ENCODE measurements at places on chromosomes 12 and 14.
A peak's percentile ranks its signal among the peaks of the same experiment; 100 is the strongest.

- DNase-seq = no peak
Observed at GRCh38 chr14:103625356-103626095, 3.5 kb upstream of the KLC1 start.

DNA sequence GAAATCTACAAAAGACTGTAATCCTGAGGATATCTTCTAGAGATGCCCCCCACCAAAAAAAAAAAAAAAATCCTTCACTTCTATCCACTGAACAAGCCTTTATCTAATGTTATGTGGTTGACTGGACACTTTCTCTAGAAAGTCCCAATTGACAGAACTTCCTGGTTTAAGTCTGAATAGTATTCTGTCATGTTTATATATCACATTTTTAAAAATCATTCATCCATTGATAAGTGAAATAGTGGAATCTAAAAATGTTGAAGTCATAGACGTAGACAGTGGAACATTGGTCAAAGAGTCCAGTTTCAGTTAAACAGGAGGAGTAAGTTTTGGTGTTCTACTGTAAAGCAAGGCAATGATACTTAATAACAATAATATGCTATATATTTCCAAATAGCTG is 297.0 kb downstream of the SSPN start:
- no peak for DNase-seq

- no peak for DNase-seq
Observed at GRCh38 chr12:116339800-116340371, 62.4 kb upstream of the MED13L start.

DNA sequence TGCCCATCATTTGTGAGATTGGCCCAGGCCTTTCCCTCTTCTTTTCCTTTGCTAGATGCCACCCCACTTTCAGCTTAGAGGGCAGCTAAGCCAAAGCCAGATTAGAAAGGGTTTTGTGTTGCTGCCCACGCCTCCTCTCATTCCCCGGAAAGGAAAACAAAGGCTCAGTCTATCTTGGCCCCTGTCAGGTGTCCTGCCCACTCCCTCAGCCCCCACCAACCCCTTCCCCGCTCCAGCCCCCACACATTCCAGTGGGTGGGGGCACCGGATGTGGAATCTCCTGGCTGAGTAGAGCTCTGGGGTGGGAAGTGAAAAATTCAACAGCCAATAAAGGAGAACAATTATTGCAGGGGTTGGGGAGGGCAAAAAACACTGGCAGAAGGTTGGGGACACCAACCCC is 2.2 kb downstream of the BLOC1S1 start:
- no peak for DNase-seq

DNA sequence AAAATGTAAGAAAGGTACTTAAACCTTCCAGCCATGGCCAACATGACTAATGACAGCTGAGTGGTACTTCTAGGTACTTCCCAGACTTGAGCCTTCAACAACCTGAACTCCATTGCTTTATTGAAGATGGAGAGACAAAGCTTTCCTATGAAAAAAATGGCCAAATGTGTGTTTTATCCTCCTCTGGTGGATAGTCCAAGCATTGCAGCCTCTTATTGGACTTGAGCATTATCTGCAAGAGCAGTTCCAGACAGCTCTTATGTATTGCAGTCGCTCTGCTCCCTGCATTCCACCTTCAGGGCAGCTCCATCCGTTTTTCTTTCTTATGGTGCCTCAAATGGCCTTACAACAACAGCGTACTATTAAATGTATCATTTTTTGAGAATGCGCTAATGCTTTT is 588.2 kb downstream of the NRXN3 start:
- DNase-seq = peak; percentile 46

DNA sequence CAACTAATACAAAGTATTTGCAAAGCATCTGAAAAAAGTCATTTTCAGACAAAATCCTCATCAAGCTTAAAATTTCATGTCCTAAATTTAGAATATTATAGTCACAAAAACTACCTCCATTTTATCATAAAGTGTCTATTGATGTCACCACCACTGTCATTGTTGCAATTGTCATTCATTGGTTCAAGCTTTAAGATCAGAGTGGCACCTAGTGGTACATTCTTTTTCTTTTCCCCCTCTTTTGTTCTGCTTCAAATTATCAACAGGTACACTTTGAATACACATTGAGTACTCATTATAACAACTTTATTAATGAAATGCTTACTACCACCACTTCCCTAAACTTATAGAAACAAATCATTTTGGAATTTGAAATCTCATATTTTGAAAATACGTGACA is 379.8 kb downstream of the SEC23A start:
- no peak for DNase-seq

DNA sequence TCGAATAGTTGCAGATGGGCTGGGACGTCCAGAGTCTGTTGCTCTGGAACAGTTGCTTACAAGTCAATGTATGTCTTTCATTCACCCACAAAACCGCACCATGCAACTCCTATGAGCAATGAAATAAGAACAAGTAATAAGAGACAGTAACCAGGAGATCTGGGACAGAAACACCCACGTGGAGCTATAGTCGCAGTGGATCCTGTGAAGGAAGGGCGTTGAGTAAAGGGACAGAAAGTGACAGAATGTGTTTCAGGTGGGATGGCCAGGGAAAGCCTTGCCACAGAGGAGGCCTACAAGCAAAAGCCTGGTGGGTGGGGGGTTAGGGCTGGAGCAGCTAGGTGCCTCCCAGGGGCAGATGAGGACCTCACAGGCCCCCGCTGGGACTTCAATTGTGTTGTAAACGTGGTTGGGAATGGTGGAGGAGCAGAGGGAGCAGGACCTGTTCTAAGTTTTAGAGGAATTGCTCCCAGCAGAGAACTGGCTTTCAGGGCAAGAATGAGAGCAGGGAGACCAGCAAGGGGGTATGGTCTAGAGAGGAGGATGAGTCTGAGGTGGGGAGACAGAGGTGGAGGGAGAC is 86.7 kb upstream of the FZD10 start:
- no peak for DNase-seq

- no peak for DNase-seq
Observed at GRCh38 chr14:105473033-105473676, 1.5 kb upstream of the CRIP2 start.

DNA sequence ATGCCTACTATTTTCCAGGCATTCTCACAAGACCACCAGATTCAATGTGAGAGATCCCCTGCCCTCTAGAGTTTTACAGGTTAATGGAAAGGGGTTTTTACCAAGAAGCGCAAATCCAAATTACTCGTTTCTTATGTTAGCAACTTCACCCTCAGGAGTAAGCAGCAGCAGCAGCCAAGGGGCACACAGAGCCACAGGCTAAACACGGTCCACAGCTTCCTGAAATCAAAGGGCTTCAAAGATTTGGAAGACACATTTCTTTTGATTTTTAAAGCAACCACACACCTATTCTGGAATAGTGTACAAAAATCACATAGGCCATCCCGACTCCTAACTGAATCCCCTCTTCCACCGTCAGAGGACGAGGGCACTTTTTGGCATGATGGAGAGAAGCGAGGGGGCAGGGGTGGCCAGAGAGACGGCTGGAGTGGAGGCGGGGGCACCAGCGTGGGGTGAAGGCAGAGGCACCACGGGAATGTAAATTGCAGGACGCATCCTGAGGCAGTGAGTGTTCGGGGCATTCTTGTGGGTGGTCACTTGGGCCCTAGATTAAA is 107.0 kb downstream of the ARF6 start:
- DNase-seq = no peak

DNA sequence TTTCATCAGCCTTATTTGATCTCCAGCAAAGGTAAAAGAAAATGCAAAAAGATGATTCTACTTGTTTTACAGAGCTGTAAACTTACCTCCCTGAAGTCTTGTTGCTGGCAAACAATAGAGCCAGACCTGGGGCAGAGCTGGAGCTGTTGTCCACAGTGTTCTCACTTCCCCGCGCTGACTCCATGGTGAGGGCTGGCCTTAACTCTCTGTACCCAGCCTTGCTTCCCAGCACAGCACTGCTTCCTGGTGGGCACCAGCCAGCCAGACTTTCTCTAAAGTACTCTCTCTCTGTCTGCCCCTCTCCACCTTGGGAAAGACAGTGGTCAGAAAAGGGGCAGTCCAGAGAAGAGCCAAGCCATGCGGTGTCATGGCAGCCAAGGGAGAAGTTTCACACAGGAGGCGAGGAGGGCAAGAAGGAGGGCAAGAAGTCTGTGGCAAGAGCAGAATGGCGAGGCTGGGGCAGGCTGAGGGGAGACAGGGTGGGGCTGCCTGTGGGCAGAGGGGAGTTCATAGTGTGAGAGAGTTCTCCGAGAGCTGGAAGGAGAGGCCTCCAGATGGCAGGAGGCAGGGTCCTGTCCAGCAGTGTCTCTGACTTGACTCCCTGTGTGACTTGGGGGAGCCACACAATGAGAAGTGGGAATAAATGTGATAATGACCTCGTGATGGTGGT is 9.3 kb downstream of the EVL start:
- no peak for DNase-seq

GRCh38 chr14:96592591-96593386 is 90.6 kb downstream of the PAPOLA start:
- no peak for DNase-seq

- no peak for DNase-seq
Observed at GRCh38 chr12:22056607-22057006, 10.6 kb downstream of the CMAS start.

DNA sequence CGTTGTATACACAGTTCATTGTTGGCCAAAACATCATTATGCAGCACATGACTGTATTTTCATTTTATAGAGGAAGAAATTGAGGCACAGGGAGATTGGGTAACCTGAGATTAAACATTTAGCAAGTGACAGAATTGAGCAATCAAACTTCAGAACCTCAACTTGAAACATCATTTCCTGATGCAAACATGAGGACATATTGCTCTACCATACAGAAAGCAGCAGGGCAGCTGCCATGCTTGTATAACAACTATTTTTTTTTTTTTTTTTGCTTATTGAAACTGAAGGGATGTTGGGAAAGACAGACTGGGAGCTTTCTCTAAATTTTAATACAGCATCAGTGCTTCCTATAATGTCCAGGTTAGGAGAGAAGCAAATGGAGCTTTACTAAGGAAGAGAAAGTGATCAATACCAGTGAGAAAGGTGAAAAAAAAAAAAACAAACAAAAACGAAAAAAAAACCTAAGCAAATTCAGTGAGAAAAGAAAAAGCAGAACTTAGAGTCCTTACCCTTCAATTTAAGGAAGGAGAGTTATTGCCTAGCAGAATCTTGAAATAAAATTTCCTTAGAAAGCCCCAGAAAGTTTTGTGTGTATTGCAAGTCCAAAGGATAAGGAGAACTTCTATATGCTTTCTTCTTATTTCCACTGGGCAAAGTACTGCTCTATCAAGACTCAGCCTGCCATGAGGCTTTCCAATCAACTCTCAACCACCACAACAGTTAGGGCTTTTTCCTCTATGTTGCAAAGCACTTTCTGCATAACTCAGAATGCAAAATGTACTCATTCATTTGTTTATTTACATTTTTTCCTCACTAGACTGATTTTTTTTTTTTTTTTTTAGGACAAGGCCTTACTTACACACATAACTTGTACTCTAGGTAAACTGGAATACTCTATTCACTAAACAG is 21.6 kb downstream of the BTG1 start:
- DNase-seq = no peak

- DNase-seq = no peak
Observed at GRCh38 chr12:67471810-67472209, 176.7 kb upstream of the DYRK2 start.

- DNase-seq = peak; percentile 69
Observed at GRCh38 chr12:92158796-92159439, 13.3 kb upstream of the BTG1 start.

- DNase-seq = peak; percentile 47
Observed at GRCh38 chr14:31205681-31206535, 1.7 kb downstream of the HECTD1 start.

DNA sequence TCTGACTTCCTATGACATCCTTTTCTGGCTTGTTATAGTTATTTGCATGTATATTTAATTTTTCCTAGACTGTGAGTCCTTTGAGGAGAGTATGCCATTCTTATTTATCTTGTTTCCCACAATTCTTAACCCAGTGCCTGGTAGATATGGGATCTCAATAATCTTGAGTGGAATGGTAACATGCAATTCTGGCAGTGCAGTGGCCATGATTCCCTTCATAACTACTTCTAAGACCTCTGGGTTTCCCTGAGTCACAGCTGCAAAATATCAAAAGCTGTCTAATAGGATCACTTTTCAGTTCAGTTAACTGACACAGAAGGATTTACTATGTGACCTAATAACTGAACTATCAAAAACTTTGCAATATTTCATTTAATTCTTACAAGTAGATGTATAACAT is 135.0 kb downstream of the ADAMTS20 start:
- DNase-seq = no peak

GRCh38 chr12:46101485-46101869 is 111.1 kb upstream of the SCAF11 start:
- no peak for DNase-seq

GRCh38 chr12:130613131-130613530 is 103.0 kb downstream of the RIMBP2 start:
- no peak for DNase-seq

GRCh38 chr12:57605811-57606311 is 1.2 kb downstream of the DTX3 start:
- no peak for DNase-seq

- DNase-seq = no peak
Observed at GRCh38 chr14:97058589-97058988, 261.4 kb downstream of the VRK1 start.

- DNase-seq = peak; percentile 28
Observed at GRCh38 chr12:9991876-9992275, 7.0 kb downstream of the CLEC1B start.

- peak; percentile 79 for DNase-seq
Observed at GRCh38 chr12:11553871-11554533, 95.5 kb upstream of the ETV6 start.

- DNase-seq = no peak
Observed at GRCh38 chr12:81080431-81080983, 2.6 kb downstream of the ACSS3 start.

DNA sequence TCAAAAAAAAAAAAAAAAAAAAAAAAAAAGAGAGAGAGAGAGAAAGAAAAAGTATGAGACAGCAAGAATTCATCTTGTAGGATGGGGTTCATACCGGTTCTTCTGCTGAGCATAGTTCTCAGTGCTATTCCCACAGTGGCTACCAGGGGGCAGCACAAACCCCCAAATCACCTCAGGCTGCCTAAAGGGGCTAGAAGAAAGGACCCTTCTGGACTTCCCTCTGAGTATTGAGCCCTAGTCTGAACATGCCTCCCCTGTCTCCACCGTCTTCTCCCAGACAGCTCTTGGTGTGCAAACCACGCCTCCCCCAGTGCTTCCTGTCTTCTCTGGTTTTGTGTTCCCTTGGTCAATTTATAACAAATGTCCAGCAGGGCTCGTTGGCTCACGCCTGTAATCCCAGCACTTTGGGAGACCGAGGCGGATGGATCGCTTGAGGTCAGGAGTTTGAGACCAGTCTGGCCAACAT is 31.3 kb upstream of the SMUG1 start:
- DNase-seq = peak; percentile 93

- DNase-seq = no peak
Observed at GRCh38 chr14:65065719-65066118, 36.6 kb downstream of the MAX start.

- peak; percentile 30 for DNase-seq
Observed at GRCh38 chr14:106789318-106789717, 1262.9 kb downstream of the TMEM121 start.

GRCh38 chr12:47014474-47014873 is 64.9 kb upstream of the PCED1B start:
- no peak for DNase-seq

GRCh38 chr14:45222485-45223262 is 30.3 kb downstream of the MIS18BP1 start:
- DNase-seq = no peak

- no peak for DNase-seq
Observed at GRCh38 chr14:29663281-29663801, 264.3 kb downstream of the PRKD1 start.

All from KBM-7 (cell line).